Suppressor macrophage treated with lipopolysaccharide for 1 hour (primary cell): ENCODE measurements at places on chromosomes 16 and 17.

GRCh38 chr17:67335245-67335835, 31.0 kb downstream of the PSMD12 start:
- DNase-seq = no peak

DNA sequence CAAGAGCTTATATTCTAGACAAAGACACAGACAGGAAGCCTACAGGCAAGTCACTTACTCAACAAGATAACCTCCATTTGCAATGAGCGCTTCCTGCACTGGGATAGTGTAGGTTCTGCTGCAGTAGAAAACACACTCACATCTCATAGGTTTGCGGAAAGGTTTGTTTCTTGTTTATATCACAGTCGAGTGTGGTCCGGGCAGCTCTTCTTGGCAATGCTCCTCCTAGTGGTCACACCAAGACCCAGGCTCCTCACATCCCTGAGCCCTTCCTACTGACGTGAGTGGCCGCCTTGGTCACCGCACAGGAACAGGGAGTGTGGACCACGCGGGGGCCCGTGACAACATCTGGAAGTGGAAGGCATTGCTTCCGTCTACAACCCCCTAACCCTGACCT, 48.0 kb upstream of the RBFOX3 start:
- DNase-seq = peak; percentile 17

- no peak for DNase-seq
Observed at GRCh38 chr16:86286991-86287663, 223.2 kb upstream of the FOXF1 start.

GRCh38 chr17:41722231-41722630, 10.1 kb downstream of the GAST start:
- no peak for DNase-seq

DNA sequence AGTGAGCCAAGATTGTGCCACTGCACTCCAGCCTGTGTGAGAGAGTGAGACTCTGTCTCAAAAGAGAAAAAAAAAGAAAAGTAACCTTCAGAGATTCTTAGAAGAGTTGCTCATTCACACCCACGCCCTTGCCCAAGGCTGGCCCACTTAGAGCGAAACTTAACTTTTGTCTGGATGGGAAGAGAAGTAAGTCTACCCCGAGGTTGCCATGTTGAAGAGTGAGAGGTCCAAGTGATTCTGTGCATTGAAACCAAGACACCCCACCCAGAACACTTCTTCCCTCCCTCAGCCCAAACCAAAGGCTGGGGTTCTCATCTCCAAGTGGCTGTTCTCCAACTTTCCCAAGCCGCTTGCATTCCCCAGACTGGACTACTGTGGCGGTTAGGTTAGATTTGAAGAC, 2.4 kb upstream of the CISD3 start:
- DNase-seq = peak; percentile 61

DNA sequence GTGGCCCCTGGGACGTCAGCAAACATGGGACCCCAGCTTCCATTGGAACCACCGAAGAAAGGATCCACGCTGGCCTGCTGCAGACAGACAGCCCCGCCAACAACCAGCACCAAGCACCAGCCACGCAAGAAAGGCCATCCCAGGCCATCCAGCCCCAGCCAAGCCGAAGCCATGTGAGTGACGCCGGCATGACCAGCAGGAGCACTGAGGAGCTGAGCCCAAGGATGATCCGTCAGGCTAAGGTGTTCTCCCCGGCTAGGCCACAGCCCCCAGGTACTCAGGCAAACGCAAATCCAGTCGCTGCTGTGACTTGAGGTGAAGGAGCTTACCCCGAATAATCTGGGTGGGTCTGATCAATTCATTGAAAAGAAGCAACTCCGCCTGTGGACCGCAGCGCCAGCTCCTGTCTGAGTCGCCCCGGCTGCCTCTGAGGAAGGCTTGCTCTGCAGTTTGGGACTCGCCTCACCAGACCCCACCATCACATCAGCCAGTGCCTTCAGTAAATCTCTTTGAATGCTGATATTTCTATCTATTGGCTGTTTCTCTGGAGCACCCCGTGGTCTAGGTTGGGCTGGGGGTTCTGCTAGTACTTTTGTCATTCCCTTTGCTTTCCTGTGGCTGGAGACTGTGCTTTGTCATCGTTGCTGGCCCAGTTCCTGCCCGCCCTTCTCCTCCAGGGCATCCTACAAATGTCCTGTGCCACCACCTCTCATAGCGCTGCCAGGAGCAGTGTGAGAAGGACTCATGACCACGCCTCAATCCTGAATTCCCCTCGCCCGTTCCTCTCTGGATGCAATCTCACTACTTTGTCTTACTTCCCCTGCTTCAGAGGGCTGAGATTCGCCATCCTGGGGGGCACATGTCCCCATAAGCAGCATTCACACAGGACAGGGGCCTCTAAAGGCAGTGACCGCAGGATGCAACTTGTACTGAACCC, 8.1 kb upstream of the CBX2 start:
- peak; percentile 31 for DNase-seq

- DNase-seq = peak; percentile 60
Observed at GRCh38 chr17:9958586-9959281, 53.7 kb upstream of the RCVRN start.

- no peak for DNase-seq
Observed at GRCh38 chr16:50739031-50739430, 2.9 kb upstream of the CYLD start.

DNA sequence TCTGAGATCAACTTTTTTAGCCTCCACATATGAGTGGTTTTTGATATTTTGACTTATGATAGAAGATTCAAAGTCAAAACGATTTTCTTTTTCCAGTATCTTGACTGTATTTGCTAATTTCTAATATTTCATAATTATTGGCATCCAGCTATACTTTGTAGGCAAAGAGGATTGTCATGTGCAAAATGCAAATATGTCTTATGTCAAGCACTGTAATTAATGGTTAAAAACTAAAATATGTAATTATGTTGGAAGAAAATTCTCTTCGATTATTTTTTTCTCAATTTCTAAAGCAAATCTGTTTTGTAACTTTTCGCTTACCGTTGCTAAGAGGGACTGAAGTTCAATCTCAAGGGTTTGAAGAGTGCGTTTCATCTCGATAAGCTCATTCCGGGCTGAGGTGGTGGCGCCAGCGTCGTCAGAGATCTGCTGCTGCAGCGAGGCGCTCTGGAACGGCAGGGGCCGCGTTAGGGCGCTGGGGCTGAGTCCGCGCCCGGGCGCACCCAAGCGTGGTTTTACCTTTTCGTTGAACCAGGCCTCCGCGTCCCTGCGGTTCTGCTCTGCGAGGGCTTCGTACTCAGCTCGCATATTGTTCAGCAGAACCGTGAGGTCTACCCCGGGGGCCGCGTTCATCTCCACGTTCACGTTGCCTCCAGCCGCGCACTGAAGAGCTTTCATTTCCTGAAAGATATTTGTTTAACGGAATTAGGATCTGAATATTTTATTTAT, 3.0 kb downstream of the KRT27 start:
- no peak for DNase-seq

- no peak for DNase-seq
Observed at GRCh38 chr16:88896238-88897070, 30.0 kb upstream of the PABPN1L start.

- DNase-seq = peak; percentile 30
Observed at GRCh38 chr16:87407511-87408112, 15.5 kb downstream of the MAP1LC3B start.

DNA sequence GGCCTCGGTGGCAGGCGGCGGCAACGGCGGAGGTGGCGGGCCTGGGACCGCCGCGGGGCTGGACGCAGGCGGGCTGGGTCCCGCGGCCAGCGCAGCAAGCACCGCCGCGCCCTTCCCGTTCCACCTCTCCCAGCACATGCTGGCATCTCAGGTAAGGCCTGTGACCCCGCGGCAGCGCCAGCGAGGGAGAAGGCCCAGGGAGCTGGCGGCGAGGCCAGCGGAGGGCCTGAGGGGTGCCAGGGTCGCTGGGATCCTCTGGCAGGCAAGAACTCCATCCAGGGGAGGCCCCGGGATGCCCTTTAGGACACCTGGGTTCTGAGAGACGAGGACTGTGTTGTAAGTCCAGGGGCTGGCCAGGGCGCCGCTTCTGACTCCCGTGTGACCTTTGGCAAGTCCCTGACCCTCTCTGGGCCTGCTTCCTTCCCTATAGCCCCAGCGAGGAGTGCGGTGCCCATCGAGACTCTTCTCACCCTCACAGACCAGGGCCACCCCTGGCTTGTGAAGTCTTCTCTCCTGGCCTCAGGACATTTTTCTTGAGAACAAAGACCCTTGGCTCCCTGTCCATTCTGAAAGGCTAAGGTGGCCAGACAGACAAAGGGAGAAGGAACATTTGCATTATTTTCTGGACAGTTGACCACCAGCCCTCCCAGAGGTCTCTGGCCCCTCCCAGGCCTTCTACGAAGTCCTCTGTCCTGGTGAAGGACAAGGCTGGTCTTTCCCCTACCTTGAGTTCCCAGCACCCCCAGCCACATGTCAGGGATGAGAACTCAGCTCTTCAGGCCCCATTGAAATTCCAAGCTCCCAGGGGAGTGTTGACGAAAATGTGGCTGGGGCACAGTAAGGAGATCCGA, 6.3 kb downstream of the TBX2 start:
- no peak for DNase-seq

DNA sequence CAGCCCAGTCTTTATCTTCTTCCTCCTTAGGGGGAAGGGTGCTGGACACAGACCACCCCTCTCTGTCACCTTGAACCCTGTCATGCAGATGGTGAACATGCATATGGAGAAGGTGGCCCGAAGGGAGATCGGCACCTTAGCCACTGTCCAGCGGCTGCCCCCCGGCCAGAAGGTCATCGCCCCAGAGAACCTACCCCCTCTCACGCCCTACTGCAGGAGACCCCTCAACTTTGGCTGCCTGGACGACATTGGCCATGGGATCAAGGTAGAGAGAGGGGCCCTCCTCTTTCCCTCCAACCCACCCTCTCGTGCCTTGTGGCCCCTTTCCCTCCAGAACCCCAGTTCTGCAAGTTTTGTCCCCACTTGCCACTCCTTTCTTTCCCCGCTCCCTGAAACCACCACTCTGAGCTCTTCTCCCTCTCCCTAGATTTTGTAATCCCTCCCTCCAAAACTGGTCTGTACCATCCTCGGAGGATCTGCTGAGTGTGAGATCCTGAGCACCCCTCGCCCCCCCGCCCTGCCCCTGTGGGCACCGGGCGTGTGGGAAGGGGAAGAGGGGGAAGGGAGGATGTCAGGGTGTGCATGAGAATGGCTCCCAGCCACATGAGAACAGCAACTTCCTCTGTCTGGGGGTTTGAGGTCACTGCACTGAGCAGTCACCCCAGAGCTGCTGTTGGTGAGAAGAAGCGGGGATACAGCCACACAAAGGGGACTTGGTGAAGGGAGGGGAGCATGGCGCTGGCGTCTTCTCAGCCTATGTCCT, 7.3 kb downstream of the ABI3 start:
- DNase-seq = peak; percentile 83

- no peak for DNase-seq
Observed at GRCh38 chr17:48433896-48434295, 3.9 kb upstream of the SKAP1 start.

- DNase-seq = peak; percentile 62
Observed at GRCh38 chr17:31724619-31725018, 134.4 kb downstream of the COPRS start.

- no peak for DNase-seq
Observed at GRCh38 chr17:68417317-68417716, 40.0 kb downstream of the WIPI1 start.

GRCh38 chr17:17189559-17189958, 16.6 kb downstream of the PLD6 start:
- DNase-seq = no peak

DNA sequence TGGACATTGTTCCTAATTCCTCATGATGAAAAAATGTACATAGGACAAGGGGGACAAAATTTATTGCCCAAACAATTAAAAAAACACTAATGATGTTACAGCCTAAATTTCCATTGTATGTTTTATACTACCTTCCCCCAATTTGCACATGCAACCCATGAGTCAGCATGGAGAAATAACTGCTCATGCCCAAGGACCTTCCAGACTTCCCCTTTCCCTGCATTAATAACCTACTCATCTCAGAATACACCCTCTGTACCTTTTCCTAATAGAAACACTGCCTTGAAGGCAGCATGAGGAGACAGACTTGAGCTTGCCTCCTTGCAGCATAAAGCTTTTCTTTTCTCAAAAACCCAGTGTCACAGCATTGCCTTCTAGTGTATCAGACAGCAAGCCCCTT, 2402.8 kb downstream of the TP53TG3F start:
- DNase-seq = no peak

DNA sequence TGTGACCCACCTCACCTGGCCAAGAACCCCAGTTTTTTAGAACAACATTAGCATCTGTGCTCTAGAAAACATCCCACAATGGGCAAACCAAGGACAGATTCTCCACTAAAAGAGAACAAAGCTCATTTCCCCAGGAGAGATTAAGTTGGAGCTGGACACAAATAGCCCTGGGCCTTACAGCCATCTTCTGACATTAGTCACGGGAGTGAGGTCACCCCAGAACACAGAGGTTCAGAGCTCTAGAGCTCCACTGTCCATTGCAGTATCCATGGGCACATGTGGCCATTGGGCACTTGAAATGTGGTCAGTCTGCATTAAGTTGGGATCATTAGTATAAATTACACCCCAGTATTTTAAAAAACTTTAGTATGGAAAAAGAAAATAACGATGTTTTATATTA, 47.6 kb upstream of the RBBP6 start:
- DNase-seq = no peak

GRCh38 chr17:31570951-31571892, 179.7 kb downstream of the RAB11FIP4 start:
- DNase-seq = no peak

- DNase-seq = no peak
Observed at GRCh38 chr17:60151355-60151754, 1.6 kb downstream of the CA4 start.

GRCh38 chr16:87017371-87018012, 299.7 kb downstream of the C16orf95 start:
- peak; percentile 75 for DNase-seq

- DNase-seq = no peak
Observed at GRCh38 chr17:36501351-36501750, 14.9 kb downstream of the ZNHIT3 start.

GRCh38 chr17:13825526-13826040, 223.9 kb upstream of the HS3ST3A1 start:
- DNase-seq = no peak

DNA sequence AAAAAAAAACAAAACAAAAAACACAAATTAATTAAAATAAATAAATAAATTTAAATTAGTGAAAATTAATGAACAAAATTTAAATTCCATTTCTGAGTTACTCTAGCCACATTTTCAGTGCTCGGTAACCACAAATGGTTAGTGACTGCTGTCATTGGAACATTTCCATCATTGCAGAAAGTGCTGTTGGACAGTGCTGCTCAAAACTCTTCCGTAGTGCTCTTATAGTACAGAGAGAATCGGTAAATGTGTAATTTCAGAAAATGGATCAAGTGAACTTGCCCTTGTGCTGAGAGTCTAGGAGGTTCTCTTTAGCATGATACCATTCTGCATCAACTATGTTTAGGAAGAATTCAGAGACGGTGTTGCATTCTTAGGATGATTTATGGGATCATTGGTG, 23.7 kb downstream of the ZNRF1 start:
- no peak for DNase-seq

DNA sequence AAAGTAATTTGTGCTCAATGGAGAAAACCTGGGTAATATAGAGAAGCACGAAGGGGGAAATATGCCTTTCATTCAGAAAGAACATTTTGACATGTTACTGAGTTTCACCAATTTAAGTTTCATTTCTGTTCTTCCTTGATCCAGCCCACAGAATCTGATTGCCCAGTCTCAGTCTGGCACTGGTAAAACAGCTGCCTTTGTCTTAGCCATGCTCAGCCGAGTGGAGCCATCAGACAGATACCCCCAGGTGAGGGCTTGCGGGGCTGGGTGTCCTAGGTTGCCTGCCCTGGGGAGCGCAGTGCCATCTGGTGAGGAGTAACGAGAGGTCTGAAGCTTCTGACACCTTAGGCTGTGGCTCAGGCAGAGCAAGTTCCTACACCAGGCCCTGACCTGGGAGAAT, 17.7 kb downstream of the DDX19A start:
- no peak for DNase-seq

- DNase-seq = no peak
Observed at GRCh38 chr17:10216213-10216938, 18.0 kb upstream of the GAS7 start.
